ENCODE measurements at places on chromosomes 5 and 9. TPM values are rescaled to one million over a fixed set of nuclear protein-coding genes. Genes with fewer than 3 reads are reported as not detected.

DNA sequence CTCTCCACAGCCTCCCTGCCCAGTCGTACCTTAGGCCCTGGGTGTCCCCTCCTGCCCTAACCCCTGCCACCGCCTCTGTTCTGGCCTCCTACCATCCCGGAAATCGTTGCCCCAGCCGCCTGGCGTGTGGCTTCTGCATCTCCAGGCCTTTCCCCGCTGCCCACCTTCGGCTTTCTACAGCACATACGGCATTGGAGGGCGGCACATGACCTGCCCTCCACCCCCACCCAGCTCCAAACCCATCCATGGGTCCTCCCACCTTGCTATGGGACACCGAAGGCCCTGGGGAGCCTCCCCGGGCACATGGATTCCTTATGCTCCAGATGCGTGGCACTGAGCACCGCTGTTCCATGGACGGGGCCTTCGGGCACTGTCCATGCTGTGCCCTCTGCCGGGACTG lies 32.0 kb downstream of the FGF18 start:
- no peak for DNase-seq

DNA sequence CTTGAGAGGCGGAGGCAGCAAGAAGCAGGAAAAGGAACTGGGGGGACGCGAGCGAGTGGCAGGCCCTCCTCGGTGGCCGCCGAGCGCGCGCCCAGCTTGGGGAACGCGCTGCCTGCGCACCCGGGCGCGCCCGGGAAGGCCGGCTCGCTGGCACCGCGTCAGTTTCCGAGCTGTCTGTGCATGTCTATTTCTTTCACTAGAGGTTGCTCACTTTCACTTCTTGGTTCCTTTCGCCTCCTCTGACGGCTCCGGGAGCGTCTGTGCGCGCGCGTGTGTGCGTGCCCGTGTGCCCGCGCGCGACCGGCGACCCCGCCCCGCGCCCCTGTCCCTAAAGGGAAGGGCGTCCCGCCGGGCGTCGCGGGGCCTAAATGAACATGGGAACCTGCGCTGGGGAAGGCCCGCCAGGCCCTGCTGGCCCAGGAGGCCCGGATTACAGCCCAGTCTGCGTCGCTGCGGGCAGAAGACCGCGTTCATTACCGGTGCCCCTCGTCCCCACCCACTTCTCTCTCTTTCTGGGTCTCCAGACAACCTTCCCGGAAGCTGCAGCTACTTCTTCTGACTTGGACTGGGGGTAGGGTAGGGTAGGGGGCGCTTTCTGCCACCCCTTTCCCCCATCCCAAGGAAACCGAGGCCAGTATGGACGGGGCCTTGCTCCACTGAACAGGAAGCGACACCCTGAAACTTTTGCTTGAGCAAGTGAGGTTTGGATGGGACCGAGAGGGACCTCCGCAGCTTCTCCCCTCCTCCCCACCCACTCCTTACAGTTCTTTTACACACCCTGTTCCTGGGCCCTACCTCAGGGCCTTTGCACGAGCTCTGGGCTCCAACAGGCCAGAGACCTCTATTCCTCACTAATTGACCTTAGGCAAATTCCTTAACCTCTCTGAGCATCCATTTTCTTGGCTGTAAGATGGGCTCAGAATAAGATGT lies 205.8 kb upstream of the IER5L start:
- DNase-seq = no peak

DNA sequence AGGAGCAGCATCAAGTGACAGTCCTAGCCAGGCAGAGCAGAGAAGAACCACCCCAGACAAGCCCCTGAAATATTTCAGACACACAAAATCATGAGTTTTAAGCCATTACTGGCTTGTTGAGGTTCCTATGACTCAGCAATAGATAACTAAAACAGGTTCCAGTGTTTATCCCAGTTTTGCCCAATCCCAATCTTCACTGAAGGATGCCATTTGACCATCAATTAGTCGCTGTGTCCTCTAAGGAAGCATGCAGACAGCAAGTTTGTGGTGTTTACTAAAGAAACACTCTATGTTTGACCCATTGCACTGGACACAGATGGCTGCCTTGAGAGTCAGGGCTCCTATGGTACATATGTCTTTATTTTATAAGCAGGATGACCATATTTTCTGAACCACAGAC lies 186.7 kb downstream of the SYK start:
- DNase-seq = no peak

DNA sequence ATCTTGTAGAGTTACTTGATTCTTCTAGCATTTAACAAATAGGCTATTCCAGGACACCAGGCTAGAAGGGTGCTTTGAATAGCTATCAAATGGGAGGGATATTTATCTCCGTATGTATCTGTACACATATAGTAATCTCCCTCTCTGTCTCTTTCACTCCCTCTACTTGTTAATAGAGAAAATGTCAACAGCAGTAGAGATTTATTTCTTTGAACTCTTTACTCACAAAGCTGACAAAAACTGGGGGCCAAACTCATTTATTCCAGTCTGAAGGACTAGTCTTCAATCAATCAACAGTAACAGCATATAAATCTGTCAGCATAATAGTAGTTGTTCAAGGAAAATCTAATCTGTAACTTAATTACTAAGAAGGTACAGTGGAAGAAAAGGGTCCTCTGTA lies 78.2 kb upstream of the FER start:
- DNase-seq = no peak

DNA sequence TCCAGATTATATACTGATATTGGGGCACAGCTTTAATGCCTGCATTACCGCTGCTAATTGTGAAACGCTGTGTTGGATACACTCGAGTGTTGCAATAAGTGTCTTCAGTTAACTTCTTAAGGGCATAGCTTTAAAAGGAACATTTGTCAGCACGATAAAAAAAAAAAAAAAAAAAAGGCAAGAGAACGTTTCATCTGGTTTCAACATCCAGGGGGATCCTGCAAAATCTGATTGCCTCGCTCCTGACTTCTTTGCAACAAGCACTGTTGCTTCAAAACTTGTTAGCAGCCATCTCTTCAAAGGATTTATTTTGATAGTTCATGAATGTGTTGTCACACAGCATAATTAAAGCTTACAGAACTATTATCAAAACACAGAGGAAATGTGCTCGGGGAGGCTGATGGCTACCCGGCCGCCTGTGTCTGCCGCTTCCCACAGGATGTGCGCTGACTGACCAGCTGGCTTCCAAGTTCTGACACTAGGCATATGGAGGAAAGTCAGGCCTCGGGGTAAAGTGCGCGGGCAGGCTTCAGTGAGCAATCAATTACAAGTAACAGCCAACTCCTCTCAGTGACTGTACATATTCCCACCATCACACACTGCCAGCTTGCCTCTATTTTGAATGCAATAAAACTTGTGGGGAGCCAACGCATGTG lies 77.7 kb downstream of the EBF1 start:
- DNase-seq = peak; percentile 86

ADGRD2 gene
- not detected for polyA plus RNA-seq
